ENCODE measurements at places on chromosomes 16 and 17. TPM values are rescaled to one million over a fixed set of nuclear protein-coding genes. Genes with fewer than 3 reads are reported as not detected.

- no peak for DNase-seq
These were observed 67.2 kb downstream of the WWP2 start for GRCh38 chr16:69829338-69829737.

KRTAP9-4 gene
- total RNA-seq, result not detected

DNA sequence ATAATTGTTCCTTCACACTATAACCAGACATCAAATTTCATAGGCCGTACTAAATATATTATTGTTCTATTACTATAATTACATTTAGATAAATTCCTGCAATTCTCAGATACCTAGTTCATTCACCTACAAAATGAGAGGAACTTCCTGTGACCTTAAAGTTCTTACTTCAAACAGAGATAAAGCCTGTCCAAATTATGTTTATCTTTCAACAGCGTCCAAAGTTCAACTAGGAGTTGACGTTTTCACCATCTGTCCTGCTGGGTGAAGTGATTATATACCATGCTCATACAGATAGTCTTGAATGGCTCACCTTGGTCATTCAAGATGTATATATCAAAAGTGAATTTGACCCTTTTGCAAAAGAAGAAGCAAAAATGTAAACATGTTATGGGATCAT, 440.6 kb downstream of the CDH8 start:
- no peak for DNase-seq

- no peak for DNase-seq
These were observed 23.2 kb downstream of the LITAF start for GRCh38 chr16:11563493-11564040.

SLC6A2 gene
- total RNA-seq, result not detected

GRCh38 chr16:86424398-86424797, 85.9 kb upstream of the FOXF1 start:
- no peak for DNase-seq

DNA sequence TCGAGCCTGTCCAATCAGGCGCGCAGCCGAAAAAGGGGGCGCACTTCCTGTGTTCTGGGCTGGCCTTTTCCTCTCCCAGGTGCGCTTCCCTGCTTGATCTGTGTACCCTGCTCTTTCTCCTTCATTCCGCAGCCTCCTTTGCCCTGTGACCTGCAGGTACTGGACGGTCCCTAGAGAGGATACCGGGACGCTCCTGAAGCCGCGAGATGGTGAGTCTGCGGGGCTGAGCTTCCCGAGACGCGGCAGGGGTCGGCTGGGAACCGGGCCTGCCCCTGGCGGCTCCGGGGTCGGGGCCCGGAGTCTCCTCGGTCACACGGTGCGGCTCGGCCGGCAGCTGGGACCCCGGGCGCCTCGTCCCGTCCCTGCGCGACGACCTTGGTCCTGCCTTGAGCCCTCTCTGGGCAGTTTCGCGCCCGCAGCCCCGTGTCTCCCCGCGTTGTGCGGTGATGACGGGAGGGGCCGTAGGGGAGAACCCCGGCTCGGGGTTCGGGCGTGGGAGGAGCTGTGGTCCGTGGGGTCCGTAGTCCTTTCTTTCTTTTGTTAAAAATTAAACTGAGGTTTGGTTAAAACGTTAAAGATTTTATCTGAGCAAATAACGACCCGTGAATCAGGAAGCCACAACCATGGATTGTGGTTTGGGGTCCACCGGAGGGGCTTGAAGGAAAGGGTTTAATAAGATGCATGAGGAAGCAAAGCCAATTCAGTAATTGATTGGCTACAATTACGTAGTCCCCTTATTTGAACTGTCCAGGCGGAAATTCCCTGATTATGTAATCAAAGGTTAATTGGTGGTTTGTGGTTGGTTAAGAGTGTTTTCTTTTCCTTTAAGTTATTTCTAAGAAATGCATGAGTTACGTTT, 172.8 kb upstream of the ZNF267 start:
- peak; percentile 88 for DNase-seq

RASD1 gene
- total RNA-seq, result 4.4 TPM

DNA sequence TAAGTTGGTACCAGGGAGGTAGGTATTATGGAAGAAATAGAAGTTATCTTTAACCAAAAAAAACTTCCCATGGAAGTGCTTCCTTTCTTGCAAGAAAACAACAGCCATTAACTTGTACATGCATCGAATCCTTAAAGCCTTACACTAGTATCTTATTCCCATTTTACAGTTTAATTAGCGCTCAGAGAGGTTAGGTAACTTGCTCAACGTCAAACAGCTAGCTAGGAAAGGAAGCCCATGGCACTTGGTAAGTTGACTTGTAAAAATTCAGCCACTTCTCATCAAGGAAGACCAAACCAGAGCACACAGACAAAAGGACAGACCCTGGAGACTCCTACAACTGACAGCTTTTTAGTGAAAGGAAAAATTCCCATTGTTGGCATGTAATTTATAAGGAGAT, 3.5 kb upstream of the NTAN1 start:
- DNase-seq, result no peak

SEC14L5 gene
- 0.70 TPM for total RNA-seq

DNA sequence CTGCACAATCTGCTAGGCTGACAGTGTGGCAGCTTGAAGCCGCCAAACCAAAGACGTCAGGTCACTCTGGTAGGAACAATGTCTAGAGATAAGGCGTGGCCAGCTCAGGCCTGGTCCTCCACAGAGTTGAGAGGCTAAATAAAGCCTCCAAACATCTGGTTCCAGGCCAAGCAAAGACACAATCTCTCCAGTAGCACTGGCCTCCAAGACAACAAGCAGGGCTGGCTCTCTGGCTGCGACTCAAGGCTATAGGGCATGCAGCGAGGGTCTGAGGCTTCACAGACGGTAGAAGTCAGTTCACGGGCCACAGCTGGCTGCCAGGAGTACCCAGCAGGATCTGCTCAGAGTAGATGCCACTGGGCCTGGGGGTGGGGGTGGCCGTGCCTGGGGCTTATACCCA, 75.6 kb downstream of the ABR start:
- no peak for DNase-seq

UMOD gene
- not detected for total RNA-seq

DNA sequence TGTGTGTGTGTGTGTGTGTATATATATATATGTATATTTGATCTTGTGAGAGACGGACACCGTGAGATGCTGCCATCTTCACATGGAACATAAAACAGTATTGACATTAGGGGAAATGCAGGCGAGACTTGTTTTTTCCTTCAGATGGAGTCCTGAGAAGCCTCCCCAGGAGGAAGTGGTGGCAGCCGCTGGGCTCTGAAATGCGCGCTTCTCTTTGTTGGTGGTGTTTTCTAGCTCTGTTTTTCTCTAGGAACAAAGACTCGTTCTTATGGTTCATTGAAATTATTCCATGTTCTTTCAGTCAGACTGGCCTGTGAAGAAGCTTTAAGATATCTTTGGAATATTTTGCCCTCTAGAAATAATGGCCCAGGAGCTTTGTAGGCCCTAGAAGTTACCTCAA, 32.9 kb downstream of the SNX29 start:
- no peak for DNase-seq

DNA sequence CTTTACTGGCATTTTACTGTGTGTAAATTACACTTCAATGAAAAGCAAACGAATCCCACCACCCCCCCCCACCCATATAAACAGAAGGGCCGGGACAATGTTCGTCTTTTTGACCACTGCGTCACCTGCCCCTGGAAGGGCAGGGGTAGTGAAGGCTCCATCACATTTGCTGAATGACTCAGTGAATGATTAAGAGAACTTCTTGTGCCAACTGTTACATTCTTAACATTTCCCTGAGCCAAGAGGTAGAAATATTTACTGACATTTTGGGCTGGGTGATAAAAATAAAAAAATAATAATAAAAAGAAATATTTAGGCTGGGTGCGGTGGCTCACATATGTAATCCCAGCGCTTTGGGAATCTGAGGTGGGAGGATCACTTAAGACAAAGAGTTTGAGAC, 24.1 kb downstream of the C16orf96 start:
- no peak for DNase-seq

GRCh38 chr16:28146536-28146935, 65.2 kb downstream of the XPO6 start:
- no peak for DNase-seq

- no peak for DNase-seq
These were observed 114.4 kb downstream of the CDH13 start for GRCh38 chr16:82741073-82741615.

SNTB2 gene
- total RNA-seq, result 13.0 TPM

ARL6IP1 gene
- total RNA-seq, result 19.3 TPM

KCNG4 gene
- total RNA-seq, result not detected

- DNase-seq, result no peak
These were observed 23.8 kb downstream of the PDILT start for GRCh38 chr16:20380782-20381181.

DNA sequence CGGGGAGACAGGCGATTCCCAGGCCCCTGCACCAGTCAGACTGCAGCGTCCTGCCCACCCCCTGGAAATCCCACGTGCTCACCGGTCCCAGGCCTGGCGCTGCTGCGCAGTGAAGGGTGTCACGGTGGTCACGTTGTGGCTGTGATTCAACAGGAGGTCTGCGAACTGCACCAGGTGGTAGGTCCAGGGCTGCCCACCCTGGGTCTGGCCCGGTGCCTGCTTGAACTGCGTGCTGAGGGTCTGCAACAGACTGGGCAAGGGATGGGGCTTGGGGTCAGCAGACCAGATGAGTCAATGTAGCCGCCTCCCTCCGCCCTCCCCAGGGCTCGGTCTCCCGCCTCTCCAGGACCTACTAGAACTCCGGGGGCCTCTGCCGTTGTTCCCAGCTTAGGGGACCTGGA, 7.1 kb downstream of the MYBBP1A start:
- no peak for DNase-seq

- DNase-seq, result no peak
These were observed 13.6 kb downstream of the HEATR6 start for GRCh38 chr17:60065136-60065535.

NHLRC4 gene
- total RNA-seq, result 0.30 TPM

DNA sequence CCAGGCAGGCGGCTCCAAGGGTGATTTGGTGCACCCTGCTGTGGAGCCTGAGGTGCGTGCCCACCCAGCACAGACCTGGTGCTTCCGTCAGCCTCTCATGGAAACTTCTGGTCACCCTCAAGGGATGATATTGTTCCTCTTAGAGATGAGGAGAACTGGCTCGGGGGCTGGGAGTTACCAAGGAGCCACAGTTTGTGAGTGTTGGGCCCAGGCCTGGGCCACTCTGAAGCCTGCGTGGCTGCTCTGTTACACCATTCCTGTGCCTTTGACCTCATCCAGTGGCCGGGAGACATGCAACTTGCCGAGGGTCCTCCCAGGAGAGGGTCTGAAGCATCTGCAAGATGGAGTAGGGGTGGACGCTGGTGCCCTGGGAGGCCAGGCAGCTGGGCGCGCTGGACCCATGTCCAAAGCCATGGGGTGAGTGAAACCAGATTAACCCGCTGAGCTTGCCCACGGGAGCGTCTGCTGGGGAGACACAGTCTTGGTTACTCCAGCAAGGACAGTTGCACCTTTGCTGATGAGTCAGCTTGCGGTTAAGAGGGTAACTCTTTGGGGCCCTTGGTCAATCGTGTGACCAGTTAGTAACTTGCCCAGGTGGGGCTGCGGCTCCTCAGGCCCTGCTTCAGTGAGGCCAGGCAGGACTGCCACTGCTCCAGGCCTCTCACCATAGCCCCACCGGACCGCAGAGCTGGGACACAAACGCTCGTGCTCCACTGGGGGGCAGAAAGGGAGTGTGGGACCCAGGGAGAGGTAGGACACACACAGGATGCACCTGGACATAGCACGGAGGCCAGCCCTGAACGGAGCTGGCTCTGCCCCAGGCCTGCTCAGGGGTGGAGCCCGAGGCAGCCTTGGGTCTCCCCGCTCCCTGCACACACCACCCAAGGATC, 7.5 kb downstream of the C16orf90 start:
- DNase-seq, result no peak

- DNase-seq, result no peak
These were observed 72.7 kb downstream of the SOX9 start for GRCh38 chr17:72193391-72194106.

TEDC2 gene
- 0.51 TPM for total RNA-seq

- no peak for DNase-seq
These were observed 34.4 kb downstream of the NLRC3 start for GRCh38 chr16:3542601-3543373.

DNA sequence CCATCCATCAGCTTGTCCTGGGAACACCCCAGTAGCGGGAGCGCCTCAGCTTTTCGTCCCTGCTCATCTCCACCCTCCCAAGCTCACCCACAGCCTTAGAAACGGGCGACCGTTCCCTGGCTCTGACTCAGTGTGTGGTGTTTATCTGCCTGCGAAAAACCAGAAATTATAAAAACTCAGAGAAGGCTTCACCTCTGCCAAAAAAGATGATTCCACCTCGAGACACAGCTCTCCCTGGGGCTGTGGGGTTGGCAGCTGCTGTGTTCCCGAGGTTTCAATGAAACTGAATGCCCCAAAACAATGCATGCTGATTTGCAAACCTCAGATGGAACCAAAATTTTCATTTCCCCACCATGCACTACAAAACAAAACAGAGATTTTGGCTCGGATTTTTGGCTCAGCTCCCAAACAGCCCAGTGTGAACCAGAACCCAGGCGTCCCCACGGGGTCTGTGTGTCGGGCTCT, 62.4 kb upstream of the MED9 start:
- no peak for DNase-seq

DNA sequence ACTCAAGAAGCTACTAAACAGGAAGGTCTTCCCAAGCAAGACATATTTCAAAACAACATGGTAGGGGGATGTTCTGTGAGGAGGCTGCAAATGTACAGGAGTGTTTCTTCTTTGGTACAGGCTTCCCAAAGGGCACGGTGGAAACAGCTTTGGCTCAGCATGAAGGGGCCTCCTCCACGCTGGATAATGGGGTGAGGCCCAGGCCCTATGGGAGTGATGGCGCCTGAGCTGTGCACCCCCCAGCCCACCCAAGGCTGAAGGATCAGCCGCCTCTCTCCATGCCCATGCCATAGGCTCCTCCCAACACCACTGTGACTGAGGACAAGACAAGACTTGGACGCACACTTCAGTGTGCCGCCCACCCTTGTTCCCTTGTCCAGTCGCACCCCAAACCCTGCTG, 6.8 kb downstream of the CD300E start:
- no peak for DNase-seq

GRCh38 chr16:62545039-62545438, 508.8 kb upstream of the CDH8 start:
- no peak for DNase-seq

- no peak for DNase-seq
These were observed 30.3 kb downstream of the CPSF4L start for GRCh38 chr17:73231395-73231794.

DNA sequence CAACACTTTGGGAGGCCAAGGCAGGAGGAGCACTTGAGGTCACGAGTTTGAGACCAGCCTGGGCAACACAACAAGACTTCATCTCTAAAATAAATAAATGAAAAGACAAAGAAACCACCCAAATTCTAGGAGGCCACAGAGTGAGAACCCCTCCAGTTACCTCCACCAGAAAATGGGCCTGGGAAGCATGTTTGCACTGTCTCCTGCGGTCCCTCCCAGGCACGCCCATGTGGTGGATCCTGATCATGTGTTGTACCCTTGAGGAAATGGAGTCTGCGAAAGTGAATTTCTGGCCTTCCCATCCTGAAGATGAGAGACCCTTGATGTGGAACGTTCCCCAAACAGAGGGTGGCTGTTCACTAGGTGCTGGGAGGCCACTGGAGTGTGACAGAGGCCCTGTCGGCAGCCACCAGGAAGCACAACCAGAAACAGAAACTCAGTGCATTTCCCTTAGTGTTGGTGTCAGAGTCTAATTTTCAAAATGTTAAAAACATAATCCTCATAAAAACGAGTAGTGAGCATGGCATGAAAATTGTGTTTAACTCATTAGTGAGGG, 19.2 kb upstream of the USP22 start:
- DNase-seq, result no peak

- no peak for DNase-seq
These were observed 122.2 kb downstream of the CCDC182 start for GRCh38 chr17:57622683-57623433.

GRCh38 chr16:83813823-83814658, 6.3 kb downstream of the HSBP1 start:
- no peak for DNase-seq

GRCh38 chr16:84559311-84559932, 55.0 kb upstream of the MEAK7 start:
- no peak for DNase-seq
